COR-L47 (cell line): ENCODE measurements at places on chromosomes 2 and 18.

GRCh38 chr2:46384457-46384815, 87.2 kb downstream of the EPAS1 start:
- no peak for DNase-seq

DNA sequence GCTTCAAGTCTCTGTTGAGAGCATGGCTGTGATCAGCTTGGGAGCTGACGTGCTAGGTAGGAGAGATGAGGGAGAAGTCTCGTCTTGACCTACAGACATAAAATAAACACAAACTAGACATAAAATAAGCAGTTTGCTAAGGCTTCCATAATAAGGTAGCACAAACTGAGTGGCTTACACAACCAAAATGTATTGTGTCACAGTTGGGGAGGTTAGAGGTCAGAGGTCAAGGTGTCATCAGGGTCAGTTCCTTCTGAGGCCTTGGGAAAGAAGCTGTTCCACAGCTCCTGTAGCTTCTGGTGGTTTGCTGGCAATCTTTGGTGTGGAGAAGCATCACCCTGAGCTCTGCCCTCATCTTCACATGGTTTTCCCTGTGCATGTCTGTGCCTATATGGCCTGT, 20.2 kb downstream of the DAW1 start:
- DNase-seq: no peak

- no peak for DNase-seq
These were observed 138.8 kb downstream of the TWIST2 start for GRCh38 chr2:238986491-238987351.

DNA sequence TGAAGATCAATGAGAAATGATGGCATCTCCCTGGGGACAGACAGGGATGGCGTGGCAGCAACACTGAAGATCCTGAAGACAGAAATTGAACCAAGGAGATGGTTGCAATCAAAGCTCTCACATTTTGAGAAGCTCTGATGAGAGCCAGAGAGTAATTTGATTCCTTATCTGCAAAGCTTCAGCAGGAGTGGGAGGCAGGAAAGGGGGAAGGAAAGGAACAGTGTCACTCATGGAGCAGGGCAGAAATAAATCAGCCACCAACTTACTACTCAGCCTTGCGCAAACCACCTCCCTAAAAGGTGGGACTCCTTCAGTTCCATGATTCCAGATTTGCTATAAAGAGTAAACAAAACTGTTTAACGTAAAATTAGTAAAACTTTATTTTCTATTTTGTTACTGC, 119.2 kb downstream of the CACNB4 start:
- no peak for DNase-seq

DNA sequence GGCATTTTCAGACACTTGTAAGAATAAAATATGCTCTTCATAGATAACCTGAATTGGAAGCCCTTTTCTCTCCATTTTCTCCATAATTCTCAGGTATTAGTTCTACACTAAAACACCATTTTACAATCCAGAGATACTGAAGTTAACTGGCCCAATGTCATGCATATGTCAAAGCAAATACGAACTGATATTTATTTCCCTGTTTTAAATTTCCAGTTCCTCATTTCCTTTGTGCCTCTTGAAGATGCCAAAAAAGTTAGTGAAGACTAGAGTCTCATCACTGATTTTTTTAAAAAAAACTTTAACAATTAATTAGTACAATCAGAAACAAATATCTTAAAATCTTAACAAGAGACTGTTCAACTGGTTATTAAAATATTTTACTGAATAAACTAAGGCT, 52.8 kb upstream of the ITGB6 start:
- no peak for DNase-seq

GRCh38 chr18:54813977-54814565, 14.2 kb upstream of the RAB27B start:
- no peak for DNase-seq

- DNase-seq: no peak
These were observed 115.7 kb downstream of the VIT start for GRCh38 chr2:36812196-36812595.
